ENCODE measurements at places on chromosomes 7 and 10.
A peak's percentile ranks its signal among the peaks of the same experiment; 100 is the strongest.

DNA sequence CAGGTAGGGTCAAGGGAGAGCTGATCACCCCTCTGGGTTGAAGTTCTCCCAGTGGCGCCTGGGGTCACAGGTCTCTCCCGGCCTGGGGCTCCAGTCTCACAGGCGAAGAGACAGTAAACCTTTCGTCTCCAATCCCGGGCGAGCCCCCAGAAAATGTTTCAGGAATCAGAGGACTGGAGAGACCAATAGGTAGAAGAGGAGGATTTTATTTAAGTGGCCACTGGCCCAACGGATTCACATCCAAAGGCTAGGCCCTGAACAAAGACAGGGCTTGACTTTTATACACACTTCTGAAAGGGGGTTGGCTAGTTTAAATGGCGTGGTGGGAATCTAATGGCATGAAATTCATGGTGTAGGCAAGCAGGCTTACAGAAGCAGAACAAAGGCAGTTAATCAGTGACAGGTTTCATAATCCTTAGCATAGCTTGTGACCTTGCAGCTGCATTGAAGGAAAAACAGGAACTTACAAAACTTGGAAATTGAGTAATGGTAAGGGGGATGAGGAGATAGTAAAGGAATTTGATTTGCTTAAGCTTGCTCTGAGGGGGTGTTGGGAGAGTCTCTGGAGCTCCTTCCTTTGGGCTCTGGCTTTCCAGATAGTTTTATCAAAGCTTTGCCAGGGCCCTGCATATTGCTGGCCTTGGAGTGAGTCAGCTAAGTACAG is 105.5 kb downstream of the TRIM24 start:
- no peak for DNase-seq

GRCh38 chr10:58358947-58359346 is 24.1 kb downstream of the UBE2D1 start:
- DNase-seq: no peak

GRCh38 chr7:54955696-54956420 is 63.0 kb upstream of the EGFR start:
- DNase-seq: no peak

DNA sequence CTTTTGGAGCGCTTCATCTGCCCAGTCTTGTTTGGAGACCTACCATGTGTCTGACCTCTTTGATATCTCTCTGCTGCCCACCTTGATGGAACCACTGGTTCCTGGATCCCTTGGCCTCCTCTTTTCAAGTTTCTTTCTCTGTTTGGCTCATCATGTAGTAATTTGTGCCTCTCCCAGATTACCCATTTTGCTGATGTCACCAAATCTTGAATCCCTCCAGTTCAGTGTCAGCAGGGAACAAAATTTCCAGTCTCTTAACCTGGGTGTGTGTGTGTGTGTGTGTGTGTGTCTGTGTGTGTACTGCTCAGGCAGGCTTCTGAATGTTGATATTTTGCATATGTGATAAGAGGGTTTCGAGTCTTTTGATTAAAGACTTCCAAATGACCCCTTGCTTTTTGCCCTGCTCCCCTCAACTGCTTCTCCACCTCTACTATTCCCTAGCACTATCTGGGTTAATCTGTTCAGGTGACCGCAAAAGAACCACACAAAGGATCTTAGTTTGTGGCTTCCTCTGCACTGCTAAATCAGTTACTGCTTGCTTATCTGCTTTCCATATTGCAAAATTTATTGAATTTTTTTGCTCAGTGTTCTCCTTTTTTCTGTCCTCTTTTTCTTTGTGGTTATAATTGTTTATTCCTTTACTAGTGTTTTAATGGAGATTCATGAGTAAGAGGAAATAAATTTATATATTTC is 25.7 kb downstream of the MYO3A start:
- no peak for DNase-seq

DNA sequence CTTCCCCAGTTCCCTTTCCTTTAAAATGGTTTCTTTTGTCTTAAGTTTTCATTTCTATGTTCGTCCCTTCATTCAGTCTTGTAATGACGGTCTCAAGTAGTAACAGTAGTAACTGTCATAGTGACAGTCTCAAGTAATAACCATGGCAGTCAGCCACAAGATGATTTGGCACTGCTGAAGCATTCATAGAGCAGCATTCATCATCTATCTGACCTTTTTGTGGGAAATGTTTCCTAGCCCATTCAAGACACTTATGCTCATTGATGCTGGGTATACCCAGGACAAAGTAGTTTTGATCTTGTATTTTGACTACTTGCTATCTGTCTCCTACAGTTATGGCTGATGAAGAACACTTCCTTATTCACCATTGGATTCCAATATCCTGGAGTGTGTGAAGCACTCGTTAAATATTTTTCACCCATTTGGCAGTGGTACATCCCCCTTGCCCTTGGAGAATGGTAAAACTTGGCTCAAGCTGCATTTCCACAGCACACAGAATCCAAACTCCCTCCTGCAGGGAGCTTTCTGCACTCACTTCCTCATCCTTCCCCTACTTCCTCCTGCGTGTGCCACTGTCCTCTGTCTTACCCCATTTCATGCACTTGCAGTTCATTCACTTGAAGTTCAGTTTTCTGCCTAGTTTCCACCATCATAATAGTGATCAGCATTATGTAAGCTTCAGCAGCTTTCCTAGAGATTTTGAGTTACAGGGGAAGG is 19.0 kb downstream of the GIMAP4 start:
- no peak for DNase-seq

DNA sequence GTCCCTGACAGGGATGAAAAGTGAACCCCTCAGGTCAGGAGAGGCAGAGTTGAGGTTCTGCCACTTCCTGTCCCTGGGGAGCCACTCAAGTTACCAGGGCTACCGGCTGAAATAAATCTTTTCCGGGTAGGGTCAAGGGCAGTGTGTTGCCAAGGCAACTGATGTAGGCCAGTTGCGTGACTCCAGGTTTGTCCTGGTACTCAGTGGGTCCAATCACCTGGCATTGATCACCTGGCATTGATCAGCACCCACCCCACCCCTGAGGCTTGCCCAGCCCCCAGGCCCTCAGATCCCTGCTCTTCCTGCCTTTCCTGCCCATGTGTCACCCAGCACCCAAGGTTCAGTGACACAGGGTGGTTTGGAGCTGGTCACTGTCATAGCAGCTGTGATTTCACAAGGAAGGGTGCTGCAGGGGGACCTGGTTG is 5.9 kb downstream of the SAP25 start:
- peak; percentile 81 for DNase-seq

DNA sequence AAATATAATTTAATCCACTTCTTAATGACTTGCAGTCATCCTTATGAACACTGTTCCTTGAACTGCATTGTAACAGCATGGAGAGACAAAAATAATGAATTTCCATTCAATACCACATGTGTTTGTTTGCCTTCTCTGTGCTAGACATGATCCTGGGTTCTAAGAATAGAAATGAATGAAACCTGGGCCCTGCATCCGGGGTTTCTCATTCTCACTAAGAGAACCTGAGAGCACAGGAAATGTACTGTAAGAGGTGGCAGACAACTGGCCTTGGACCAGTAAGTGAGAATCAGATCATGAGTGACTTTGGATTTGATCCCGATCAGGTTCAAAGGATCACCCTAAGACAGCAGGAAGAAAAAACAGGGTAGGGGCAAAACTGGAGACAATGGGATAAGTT is 37.2 kb upstream of the CUL1 start:
- no peak for DNase-seq

DNA sequence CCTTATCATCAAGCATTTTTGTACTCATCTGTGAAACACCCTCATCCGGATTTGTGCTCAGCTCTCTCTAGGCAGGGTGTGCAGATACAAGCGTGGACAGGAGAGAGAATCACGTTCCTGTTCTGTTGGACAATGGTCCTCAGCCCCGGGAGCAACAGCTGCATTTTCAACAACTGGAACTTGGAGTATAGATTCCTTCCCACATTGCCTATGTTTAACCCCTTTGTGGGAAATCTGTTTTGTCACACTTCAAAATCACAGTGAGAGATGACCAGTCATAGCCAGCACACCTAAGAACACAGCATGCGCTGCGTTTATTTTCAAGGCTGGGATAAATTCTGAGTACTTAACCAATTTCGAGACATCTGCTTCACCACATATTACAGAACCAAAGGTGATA is 32.5 kb downstream of the MAP3K8 start:
- no peak for DNase-seq

DNA sequence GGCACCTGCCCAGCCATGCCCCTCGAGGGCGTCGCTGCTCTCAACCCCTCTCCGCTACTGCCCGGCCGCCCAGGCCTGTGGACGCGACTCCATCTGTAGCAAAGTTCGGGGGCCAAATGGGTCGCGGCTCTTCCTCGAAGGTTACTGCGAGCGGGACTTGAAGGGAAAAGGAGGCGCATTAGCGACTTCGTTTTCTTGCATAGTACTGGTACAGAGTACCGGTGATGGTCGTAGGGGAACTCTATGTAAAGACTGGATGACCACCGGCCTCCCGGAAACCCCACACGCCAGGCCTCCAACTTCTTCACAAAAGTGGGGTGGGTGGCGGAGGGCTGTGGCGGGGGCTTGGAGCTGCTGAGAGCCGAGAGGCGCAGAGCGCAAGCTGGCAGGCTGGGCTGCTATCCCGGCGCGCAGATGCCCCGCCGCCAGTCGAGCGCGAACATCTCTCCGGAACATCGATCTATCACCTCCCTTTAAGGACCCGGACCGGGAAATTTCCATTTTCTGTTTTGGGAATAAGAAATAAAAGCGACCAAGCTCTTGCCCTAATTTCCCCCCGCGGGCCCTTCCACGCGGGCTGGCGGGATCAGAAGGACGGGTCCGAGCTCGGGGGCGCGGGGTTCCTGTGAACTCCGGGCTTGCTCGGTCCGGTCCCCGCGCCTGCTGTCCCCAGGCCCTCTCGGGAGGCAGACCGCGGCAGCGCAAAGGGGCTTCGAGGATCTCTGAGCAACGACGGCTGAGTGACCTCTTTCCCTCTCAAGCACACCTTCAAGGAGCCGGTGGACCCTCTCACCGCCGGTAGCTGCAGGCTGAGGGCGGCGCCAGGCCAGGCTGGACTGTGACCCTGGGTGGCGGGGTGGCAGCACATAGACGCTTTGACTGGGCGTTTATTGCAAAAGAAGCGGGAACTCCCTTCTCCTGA is 12.2 kb upstream of the FEZF1 start:
- peak; percentile 24 for DNase-seq

DNA sequence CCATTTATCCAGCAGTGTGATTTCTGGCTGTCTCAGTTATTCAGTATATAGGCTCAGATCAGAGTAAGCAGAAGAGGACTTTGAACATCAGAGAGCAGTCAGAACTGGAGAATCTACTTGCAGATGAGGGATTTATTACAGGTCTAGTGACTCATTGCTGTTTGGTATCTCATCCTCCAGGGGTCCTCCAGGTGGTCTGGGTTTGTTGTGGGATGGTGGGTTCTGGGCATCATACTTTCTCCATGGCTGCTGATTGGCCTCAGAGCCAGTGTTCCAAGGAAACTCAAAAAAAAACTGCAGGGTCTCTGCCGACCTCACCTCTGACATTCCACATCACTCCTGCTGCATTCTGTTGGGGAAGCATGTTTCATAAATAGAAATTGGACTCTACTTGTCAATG is 214.8 kb downstream of the CNTNAP2 start:
- no peak for DNase-seq

- no peak for DNase-seq
Observed at GRCh38 chr10:114498413-114499111, 94.3 kb upstream of the AFAP1L2 start.

GRCh38 chr7:131238347-131238931 is 89.2 kb upstream of the MKLN1 start:
- DNase-seq: no peak

GRCh38 chr7:77453531-77453930 is 37.4 kb upstream of the GSAP start:
- DNase-seq: no peak

- DNase-seq: peak; percentile 80
Observed at GRCh38 chr7:158111049-158111751, 476.4 kb downstream of the PTPRN2 start.

DNA sequence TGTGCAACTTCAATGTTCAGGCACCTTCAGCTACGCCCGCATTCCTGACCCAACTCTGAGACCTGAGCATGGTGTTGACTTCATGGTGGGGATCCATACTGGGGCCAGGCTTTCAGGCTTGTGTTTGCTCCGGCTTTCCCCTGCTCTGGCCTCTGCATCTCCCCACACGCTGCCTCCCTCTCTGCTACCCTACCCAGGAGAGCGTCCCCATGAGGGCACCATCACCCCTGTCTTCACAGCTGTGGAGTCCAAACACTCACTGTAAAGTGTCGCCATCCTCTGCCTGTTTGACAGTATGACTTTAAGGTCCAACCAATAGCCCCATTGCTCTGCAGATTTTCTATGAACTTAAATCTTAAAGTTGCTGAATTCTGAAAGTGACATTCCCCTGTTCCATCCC is 199.0 kb upstream of the GRB10 start:
- no peak for DNase-seq

DNA sequence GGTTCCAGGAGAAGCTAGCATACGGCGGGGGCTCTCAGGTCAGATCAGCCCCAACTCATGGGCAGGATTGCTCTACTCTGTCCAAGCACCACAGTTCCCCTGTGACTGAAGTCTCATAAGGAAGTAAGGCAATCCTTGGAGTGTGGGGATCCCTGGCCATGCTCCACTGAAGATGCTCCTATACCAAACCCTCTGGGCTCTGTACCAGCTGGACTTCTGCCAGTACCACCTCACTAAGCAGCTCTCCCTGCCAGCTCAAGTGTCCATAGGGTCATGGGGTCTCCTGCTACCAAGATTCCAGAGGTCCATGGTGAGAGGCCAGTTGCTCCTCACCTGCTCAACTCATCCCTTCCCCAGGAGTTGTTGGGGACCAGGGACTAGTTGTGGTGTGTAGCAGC is 355.7 kb upstream of the STEAP1 start:
- no peak for DNase-seq

- no peak for DNase-seq
Observed at GRCh38 chr7:128265906-128266300, 24.8 kb downstream of the LEP start.

DNA sequence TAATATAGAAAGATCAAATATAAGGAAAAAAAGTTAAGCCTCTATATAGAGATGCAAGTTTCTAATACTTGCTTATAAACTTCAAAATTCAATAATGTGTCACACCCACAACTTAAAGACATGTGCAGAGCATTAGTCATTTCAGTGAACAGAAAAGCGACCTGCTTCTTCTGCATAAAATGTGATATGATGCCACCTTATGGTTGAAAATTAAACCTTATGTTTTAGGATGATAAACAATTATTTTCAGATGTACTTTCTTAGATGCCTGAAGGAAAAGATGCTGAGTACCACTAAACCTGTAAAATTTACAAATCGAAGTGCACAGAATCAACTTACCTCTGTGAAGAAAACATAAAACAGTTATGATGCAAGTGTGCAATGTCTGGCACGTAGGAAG is 96.0 kb downstream of the MTERF1 start:
- DNase-seq: no peak

GRCh38 chr7:132364226-132364625 is 212.0 kb downstream of the PLXNA4 start:
- no peak for DNase-seq

- no peak for DNase-seq
Observed at GRCh38 chr7:67847092-67847787, 850.6 kb downstream of the TYW1 start.

- DNase-seq: no peak
Observed at GRCh38 chr10:80544316-80544953, 6.7 kb downstream of the SH2D4B start.
